ENCODE measurements at places on chromosomes 13 and 19. TPM values are rescaled to one million over a fixed set of nuclear protein-coding genes. Genes with fewer than 3 reads are reported as not detected.
A peak's percentile ranks its signal among the peaks of the same experiment; 100 is the strongest.

The CILP2 gene
- total RNA-seq: 0.46 TPM

The SIX5 gene
- 1.1 TPM for total RNA-seq

The LRRC63 gene
- 0.49 TPM for total RNA-seq

The SERPINE3 gene
- total RNA-seq: not detected

- H3K36me3 ChIP-seq: no peaks in the 10 kb centered on the region
- no peak overlapping the region for H3K4me3 ChIP-seq
- no peaks in the 10 kb centered on the region for H3K27me3 ChIP-seq
- H3K4me1 ChIP-seq: no peaks in the 10 kb centered on the region
Observed at GRCh38 chr13:20271441-20271840, 39.3 kb upstream of the GJB6 start.

DNA sequence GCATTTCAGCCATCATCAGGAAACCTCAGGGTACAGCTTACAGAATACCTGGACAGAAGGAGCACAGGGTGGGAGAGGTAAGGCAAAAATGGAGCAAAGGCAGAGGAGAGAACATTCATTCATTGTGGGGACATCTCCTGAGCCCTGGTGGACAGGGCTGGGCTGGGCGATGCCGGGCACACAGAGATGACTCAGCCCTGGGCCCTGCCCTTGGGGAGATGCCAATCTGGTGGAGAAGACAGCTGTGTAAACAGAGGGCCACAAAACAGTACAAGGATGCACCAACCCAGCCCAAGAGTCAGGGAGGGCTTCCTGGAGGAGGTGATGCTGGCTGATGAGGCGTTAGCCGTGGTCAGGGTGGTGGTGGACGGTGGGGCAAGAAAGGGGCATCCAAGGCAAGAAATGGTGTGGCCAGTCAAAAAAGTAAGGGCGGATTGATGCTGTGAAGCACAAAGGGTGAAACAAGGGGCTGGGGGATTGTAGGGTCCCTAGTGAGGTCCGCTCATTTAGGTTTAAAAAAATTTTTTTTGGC lies 3.6 kb upstream of the HAS1 start:
- no peak overlapping the region for H3K27ac ChIP-seq
- H3K27me3 ChIP-seq: no peaks in the 10 kb centered on the region
- H3K36me3 ChIP-seq: no peaks in the 10 kb centered on the region
- no peak overlapping the region for H3K4me3 ChIP-seq

GRCh38 chr13:67186995-67187569 lies 43.1 kb downstream of the PCDH9 start:
- no peaks in the 10 kb centered on the region for H3K4me1 ChIP-seq
- no peak overlapping the region for H3K27ac ChIP-seq
- no peaks in the 10 kb centered on the region for H3K36me3 ChIP-seq
- no peak for DNase-seq
- no peaks in the 10 kb centered on the region for H3K27me3 ChIP-seq

GRCh38 chr13:73278186-73278585 lies 219.4 kb downstream of the KLF5 start:
- no peak overlapping the region for H3K27ac ChIP-seq
- no peaks in the 10 kb centered on the region for H3K27me3 ChIP-seq
- peaks cover 3% of the 10 kb centered on the region for H3K4me1 ChIP-seq
- no peaks in the 10 kb centered on the region for H3K36me3 ChIP-seq
- no peak overlapping the region for H3K4me3 ChIP-seq

DNA sequence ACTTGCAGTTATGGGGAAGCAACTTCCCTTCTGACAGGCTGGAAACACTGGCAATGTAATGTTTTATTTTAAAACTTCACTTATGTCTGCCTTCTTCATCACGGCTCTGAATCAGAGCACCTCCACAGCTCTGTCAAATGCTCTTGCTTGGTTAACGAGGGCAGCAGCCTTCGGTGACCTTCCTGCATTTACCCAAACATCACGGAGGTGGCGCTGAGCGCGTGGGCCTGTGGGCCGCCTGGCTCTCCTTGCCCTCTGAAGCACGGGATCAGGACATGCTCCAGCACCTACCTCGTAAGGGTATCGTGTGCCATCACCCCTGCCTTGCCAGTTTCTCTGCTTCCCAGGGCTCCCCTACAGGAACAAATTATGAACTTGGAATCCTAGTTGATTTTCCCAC lies 310.0 kb downstream of the TEX29 start:
- H3K27ac ChIP-seq: no peak overlapping the region
- H3K4me3 ChIP-seq: no peak overlapping the region
- no peaks in the 10 kb centered on the region for H3K36me3 ChIP-seq
- H3K4me1 ChIP-seq: no peaks in the 10 kb centered on the region
- no peak for DNase-seq

The PSG2 gene
- not detected for total RNA-seq

DNA sequence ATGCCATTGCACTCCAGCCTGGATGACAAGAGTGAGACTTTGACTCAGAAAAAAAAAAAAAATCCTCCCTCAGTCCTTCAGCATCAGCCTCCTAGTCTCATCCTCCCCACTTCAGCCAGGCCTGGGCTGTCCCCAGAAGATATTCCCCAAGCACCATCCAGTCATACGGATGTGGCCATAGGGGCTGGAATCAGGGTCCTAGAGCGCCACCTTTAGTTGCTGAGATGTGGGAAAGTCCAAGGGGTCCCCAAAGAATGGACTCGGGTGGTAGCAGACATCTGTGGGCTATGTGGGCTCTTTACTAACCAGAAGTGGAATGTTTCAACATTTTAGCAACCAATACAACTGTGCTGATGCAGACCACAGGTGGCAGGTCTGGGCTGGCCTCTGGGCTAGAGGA lies 3.1 kb upstream of the TYROBP start:
- no peaks in the 10 kb centered on the region for H3K36me3 ChIP-seq
- peaks cover 7% of the 10 kb centered on the region for H3K4me1 ChIP-seq
- no peak overlapping the region for H3K27ac ChIP-seq
- no peak overlapping the region for H3K4me3 ChIP-seq
- no peak for DNase-seq
- H3K27me3 ChIP-seq: no peaks in the 10 kb centered on the region

- H3K4me1 ChIP-seq: peaks cover 8% of the 10 kb centered on the region
- no peak overlapping the region for H3K4me3 ChIP-seq
- no peaks in the 10 kb centered on the region for H3K27me3 ChIP-seq
- H3K27ac ChIP-seq: no peak overlapping the region
Observed at GRCh38 chr19:18074192-18074591, 12.5 kb downstream of the IL12RB1 start.

DNA sequence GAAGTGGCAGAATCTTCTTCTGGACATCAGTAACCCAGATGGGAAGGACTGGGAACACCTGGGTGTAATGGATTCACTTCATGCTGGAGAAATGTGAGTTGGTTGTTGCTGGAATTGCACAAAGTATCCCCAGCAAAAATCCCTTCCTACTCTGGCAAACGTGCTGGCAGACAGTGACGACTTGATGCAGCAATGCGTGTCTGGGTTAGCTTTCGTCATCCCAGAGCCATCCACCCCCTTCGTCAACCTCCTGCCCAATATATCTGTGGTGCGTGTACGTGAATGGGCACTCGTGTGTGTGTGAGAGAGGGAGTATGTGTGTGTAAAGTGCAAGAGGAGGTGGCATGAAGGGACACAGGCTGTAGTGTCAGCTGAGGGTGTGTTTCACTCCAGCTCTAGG lies 70.9 kb downstream of the TM9SF2 start:
- DNase-seq: no peak
- no peak overlapping the region for H3K27ac ChIP-seq
- H3K4me1 ChIP-seq: no peaks in the 10 kb centered on the region
- H3K4me3 ChIP-seq: no peak overlapping the region
- H3K36me3 ChIP-seq: no peaks in the 10 kb centered on the region

DNA sequence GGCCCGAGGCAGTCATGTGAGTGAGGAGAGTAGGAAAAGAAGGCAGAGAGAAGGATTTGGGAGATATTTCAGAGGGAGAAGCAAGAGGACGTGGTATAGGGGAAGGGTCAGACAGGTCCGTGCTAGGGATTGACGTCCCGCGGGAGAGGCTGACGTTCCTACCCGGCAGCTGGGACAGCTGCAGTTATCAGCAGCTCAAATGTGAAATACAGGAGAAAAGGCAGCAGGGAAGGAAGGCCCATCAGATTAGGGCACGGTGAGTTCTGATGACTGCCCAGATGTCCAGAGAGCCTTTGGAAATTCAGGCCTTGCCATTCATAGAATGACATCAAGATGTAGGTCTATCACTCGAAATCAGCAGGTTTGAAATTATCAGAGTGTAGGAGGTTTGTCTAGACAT lies 88.4 kb downstream of the IRS2 start:
- no peaks in the 10 kb centered on the region for H3K27me3 ChIP-seq
- no peak overlapping the region for H3K4me3 ChIP-seq
- peaks cover 5% of the 10 kb centered on the region for H3K4me1 ChIP-seq

- no peaks in the 10 kb centered on the region for H3K4me1 ChIP-seq
- H3K4me3 ChIP-seq: no peak overlapping the region
- peaks cover 82% of the 10 kb centered on the region for H3K36me3 ChIP-seq
- H3K27ac ChIP-seq: no peak overlapping the region
- no peaks in the 10 kb centered on the region for H3K27me3 ChIP-seq
- DNase-seq: no peak
Observed at GRCh38 chr13:31149604-31150003, 12.1 kb downstream of the HSPH1 start.

DNA sequence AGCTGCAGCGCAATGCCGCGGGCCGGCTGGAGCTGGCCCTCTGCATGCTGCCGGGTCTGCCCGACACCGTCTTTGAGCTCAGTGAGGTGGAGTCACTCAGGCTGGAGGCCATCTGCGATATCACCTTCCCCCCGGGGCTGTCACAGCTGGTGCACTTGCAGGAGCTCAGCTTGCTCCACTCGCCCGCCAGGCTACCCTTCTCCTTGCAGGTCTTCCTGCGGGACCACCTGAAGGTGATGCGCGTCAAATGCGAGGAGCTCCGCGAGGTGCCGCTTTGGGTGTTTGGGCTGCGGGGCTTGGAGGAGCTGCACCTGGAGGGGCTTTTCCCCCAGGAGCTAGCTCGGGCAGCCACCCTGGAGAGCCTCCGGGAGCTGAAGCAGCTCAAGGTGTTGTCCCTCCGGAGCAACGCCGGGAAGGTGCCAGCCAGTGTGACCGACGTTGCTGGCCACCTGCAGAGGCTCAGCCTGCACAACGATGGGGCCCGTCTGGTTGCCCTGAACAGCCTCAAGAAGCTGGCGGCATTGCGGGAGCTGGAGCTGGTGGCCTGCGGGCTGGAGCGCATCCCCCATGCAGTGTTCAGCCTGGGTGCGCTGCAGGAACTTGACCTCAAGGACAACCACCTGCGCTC lies 3.8 kb upstream of the MAP2K7 start:
- no peak overlapping the region for H3K4me3 ChIP-seq
- no peak overlapping the region for H3K27ac ChIP-seq
- peaks cover 15% of the 10 kb centered on the region for H3K4me1 ChIP-seq
- no peaks in the 10 kb centered on the region for H3K27me3 ChIP-seq

DNA sequence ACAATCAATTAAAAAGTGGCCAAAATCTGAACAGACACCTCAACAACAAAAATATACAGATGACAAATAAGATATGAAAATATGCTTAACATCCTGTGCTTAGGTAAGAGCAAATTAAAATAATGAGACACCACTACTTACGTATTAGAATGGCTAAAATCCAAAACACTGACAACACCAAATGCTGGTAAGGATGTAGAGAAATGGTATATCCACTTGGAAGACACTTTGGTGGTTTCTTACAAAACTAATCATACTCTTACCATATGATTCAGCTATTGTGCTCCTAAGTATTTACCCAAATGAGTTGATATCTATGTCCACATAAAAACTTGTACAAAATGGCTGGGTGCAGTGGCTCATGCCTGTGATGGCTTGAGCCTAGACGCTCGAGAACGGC lies 51.7 kb upstream of the ZNF599 start:
- no peaks in the 10 kb centered on the region for H3K36me3 ChIP-seq
- H3K27me3 ChIP-seq: no peaks in the 10 kb centered on the region
- no peaks in the 10 kb centered on the region for H3K4me1 ChIP-seq
- H3K4me3 ChIP-seq: no peak overlapping the region
- no peak for DNase-seq

- no peak overlapping the region for H3K27ac ChIP-seq
- H3K4me1 ChIP-seq: no peaks in the 10 kb centered on the region
- no peaks in the 10 kb centered on the region for H3K36me3 ChIP-seq
- peak overlapping the region; percentile 11 for H3K4me3 ChIP-seq
- no peaks in the 10 kb centered on the region for H3K27me3 ChIP-seq
Observed at GRCh38 chr13:43664700-43665191, 122.0 kb downstream of the ENOX1 start.

DNA sequence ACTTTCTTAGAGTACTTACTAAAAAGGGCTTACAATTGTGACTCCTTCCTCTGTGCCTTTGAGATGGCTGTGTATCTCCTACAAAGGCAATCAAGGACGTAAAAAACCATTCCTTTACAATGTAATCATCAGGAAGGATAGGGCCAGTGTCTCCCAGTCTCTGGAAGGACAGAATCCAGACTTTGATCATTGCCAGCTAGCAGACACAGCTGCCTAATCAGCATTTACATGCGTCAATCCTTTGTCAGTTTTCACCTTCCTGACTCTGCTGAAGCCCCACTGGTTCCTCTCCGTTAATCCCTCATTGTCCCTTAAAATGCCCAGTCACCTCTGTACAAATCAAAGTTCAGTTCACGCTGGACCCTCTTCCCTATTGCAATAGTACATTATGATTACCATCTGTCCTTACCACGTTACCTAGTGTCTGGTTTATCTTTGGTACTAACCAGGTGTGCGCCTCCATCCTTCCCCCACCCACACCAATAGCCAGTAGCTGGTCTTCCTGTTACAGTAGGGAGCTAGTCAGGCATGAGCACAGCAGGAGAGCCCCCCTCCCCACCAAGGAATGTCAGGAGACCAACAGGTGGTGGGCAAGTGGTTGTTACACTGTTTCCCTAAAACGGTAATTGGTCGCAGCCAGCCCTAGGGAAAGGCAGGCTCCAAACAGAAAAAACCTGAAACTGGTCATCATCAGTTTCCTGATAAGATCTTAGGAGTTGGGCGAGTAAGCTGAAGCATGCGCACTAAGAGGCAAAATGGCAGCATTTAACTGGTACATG lies 49.7 kb downstream of the TGDS start:
- no peaks in the 10 kb centered on the region for H3K36me3 ChIP-seq
- H3K4me1 ChIP-seq: peaks cover 8% of the 10 kb centered on the region
- no peak overlapping the region for H3K4me3 ChIP-seq
- no peak for DNase-seq

The SHISA7 gene
- not detected for total RNA-seq

DNA sequence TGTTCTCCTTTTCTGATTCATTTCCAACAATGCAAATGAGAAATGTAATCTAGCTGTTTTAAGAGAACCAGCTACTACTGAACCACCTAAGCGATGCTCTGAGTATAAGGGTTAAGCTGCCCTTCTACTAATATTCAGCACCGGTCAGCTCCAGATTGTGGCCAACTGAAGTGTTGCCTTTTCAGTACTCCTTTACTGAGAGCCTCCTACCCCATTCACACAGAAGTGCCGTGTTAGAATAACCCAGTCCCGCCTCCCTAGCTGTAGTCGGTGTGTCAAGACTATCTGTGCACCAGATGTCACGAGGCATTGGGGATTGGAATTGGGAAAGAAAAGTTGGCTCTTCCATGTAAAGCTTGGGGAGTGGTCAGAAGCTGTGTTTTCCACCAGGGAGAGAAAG lies 45.4 kb downstream of the FAM124A start:
- H3K4me1 ChIP-seq: no peaks in the 10 kb centered on the region
- no peaks in the 10 kb centered on the region for H3K36me3 ChIP-seq
- no peak for DNase-seq
- H3K4me3 ChIP-seq: no peak overlapping the region
- no peak overlapping the region for H3K27ac ChIP-seq

The RAVER1 gene
- total RNA-seq: 56.1 TPM

The C1QTNF9 gene
- not detected for total RNA-seq

- H3K27ac ChIP-seq: no peak overlapping the region
- DNase-seq: no peak
- no peaks in the 10 kb centered on the region for H3K27me3 ChIP-seq
- no peaks in the 10 kb centered on the region for H3K4me1 ChIP-seq
Observed at GRCh38 chr13:33146843-33147611, 130.8 kb downstream of the KL start.

The MAB21L1 gene
- not detected for total RNA-seq

GRCh38 chr13:60986301-60986700 lies 429.3 kb downstream of the PCDH20 start:
- no peaks in the 10 kb centered on the region for H3K36me3 ChIP-seq
- H3K4me3 ChIP-seq: no peak overlapping the region
- no peaks in the 10 kb centered on the region for H3K27me3 ChIP-seq

The SSC5D gene
- 0.20 TPM for total RNA-seq

The FBL gene
- 387 TPM for total RNA-seq

All from naive thymus-derived CD4-positive, alpha-beta T cell (primary cell).